ENCODE measurements at places on chromosomes 12 and 14.

DNA sequence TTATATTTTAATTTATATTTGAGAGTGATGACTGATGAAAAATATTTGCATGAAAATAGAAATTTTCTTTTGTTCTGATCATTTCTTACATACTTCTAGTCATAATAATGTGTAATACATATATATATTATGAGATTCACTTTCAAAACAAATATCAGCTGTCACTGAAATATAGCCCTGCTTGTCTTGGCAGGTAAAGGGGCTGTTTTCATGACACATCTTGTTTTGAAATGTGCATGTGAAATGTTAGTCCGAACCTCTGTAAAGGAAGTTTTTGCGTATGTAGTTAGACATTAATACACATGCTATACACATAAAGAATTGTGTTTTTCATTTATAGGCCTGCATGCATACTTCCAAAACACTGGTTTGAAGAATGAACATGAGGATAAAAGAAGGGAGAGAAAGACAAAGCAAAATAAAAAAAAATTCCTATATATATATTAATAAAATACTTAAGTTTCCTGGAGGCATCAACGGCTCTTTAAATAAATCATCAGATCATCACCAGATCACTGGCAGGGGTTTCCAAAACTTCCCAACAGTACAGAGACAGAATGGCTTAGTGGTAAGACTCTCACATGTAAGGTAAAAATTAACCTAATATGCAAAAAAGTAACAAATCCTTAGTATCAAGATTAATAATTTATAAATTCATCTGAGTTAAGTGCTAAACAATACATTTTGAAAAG lies 60.1 kb downstream of the SEL1L start:
- DNase-seq, result no peak

- DNase-seq, result no peak
Measured at GRCh38 chr14:71583705-71584104, 348.5 kb upstream of the RGS6 start.

DNA sequence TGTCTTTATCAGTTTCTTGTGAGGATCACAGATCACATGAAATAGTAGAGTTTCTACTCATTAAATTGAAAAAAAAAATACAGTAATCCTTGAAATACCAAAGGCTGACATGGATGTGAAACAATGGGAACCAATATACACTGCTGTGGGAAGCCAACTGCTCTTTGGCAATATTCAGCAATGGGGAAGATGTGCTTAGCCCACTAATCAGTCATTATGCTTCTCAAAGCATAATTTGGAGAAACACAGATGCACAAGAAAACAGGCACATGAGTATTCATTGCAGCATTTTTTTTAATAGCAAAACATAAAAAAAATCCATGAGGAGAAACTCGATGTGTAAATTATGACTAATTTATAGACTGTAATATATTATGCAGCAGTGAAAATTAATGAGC lies 40.6 kb downstream of the A2M start:
- no peak for DNase-seq

GRCh38 chr12:19263672-19264071 lies 134.1 kb downstream of the PLEKHA5 start:
- no peak for DNase-seq

DNA sequence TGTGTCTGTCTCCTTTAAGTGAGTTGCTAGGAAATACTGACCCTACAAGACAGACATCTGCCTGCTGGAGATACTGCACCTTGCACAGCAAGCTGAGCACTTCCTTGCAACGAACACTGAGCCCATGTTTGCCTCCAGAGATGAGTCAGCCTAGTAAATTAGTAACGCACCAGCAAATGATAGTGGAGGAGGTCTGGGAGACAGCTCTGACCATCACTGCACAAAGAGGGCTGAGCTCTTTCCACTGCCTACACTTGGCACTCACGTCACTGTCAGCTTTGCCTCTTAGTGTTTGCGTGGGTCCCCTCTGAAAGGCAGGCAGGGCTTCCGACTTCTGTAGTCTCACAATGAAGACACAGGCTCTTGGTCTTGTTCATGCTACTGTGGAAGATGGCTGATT lies 109.0 kb downstream of the APAF1 start:
- no peak for DNase-seq

DNA sequence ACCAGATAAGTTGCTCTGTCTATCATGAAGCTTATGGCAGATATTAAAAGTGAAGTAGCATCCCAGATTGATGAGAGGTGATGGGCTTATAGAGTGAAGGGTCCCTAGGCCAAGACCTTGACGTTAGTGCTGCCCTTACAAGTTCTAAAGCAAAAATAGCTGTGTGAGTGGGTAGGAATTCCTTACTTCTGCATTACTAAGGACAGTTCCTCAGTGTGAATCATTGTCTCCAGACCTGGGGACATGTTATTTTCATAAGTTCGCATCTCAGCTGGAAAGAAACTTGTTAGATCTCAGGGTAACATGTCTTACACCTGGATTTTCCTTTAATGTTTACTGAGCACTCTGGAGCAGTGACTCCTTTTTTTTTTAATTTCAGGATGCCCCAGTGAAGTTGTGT lies 28.7 kb downstream of the MAPKAPK5 start:
- no peak for DNase-seq
